ENCODE measurements at places on chromosomes 3 and 15.

GRCh38 chr3:141538568-141539240 is 51.9 kb downstream of the RASA2 start:
- DNase-seq, result no peak

DNA sequence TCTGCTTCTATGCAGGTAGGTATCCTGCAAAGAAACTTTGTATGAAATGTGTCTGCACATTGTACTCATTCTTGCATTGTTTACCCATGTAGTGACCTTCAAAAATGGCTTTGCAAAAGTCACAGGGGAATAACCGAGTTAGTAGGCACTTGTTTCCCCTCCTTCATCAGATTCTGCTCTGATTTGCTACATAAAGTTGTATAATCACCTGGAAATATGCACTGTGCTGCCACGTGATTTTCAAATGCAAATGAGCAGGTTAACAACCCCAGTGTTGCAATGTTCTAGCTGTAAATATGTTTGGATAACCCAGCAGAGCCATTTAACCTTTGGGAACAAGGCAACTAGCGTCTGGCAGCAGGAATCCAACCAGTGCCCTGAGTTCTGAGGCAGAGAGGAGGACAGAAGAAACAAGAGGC is at the start of gene KNG1:
TSS of gene KNG1 (plus strand) at position 321 of the 419 bp plus-strand sequence. CDS start 184 bp downstream, outside the sequence.
- DNase-seq, result no peak

DNA sequence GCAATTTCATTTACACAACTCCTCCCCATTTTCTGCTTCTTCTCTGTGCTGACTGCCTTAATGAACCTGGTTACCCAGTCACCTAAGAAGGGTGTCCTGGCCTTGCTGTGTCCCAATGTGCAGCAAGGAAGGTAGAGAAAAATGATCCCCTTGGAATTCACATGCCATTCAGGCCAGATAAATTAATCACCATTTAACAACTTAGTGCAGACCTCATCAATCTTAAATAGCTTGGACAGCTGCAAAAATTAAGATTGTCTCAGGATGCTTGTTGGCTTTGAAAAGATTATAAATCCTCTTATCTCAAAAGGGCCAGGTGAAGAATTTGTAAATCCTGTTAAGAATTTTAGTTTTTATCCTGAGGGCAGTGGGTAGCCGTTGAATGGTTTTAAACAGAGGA is 9.7 kb upstream of the CDV3 start:
- no peak for DNase-seq

- DNase-seq, result no peak
These were observed 320.9 kb upstream of the ICE2 start for GRCh38 chr15:60799885-60800284.

DNA sequence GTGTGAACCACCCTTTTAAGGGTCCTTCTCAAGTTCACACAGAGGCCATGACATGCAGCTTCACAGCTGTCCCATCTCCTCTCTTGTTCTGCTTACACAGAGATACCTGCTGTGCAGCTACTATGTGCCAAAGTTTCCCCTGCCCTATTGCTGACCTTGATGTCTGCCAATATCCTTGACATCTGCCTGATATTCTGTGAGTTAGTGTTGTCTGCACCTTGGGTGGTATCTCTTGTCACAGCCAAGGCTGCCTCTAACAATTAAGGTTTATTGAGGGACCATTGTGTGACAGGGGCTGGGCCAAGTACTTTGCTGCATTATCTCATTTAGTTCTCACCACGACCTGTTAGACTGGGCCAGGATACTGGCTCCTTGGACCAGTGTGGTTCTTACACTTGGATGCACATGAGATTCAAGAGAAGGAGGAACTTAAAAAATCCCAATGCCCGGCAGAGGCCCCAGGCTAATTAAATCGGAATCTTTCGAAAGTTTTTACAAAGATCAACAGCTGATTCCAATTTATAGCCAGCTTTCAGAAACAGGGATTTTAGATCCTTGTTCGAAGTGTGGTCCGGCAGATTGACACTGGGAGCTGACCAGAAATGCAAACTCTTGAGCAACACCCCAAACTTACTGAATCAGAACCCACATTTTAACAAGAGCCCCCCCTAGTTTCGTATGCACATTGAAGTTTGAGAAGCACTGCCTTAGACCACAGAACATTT is 178.6 kb downstream of the SATB1 start:
- no peak for DNase-seq

DNA sequence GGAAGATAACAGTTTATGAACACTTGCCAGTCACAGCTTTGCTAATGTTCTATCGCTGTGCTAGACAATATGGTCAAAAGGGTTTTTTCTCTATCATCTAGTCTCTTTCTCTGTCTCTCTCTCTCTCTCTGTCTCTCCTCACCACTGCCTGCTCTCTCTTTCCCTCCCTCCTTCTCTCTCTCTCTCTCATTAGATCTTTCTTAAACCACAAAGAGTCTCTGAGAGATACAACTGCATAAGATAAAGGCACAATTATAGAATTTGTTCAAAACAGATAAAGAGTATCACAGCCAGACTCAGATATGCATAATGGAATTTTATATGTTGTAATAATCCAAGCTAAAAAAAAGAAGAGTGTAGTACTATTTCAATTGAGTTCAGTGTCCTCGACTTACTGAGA is 258.4 kb downstream of the MECOM start:
- no peak for DNase-seq

DNA sequence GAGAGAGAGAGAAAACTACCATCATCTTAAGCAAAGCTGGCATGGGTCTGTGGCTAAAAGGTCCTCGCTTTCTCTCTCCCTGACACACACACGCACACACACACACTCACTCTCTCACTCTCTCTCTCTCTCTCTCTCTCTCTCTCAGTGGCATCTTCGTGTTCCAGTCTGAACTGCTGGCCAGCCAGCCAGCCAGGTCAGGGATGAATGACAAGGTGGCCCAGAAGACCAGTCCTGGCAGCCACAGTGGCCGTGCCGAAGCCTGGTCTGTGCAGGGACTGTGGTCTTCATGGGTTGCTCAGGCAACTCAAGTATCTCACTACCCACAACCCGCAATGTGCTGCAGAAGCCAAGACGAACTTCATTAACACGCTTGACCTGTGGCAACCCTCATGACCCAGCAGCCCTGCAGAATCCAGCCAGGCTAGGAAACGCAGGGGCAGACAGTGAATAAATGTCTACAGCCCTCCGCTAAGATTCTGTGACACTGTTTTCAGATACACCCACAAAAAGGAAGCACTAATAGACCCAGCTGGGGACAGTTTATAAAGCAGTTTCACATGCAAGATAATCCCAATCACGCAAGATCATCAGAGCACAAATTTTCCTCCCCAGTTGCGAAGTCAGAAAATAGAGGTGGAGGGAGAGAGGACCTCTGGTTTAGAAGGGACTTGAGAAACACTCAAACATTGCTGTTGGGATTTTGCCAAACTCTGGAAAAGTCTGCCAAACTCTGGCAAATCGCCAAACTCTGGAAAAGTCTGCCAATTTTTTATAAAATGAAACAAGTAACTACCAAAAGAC is 66.4 kb downstream of the XXYLT1 start:
- no peak for DNase-seq

- no peak for DNase-seq
These were observed 5.6 kb downstream of the KIF7 start for GRCh38 chr15:89649716-89650115.
